SK-N-SH (cell line): ENCODE measurements at places on chromosomes 2 and 18.
A peak's percentile ranks its signal among the peaks of the same experiment; 100 is the strongest.

DNA sequence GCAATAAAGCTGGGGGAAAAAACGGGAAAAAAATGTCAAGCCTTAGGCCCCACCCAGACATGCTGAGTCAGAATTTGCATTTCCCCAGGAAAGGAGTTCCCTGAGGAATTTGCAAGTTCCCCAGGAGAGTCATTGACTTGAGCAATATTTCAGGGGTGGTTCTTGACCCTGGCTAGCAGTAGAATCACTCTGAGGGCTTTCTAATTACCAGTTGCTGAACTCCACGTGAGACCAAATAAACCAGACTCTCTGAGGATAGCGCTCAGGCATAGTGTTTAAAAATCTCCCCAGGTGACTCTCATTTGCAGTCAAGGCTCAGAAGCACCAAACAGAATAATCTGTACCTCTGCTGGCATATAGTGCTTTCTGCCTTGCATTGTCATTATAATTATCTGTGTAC lies 48.7 kb downstream of the C1QL2 start:
- DNase-seq: no peak

- no peak for DNase-seq
Observed at GRCh38 chr2:241752689-241753276, 18.4 kb downstream of the D2HGDH start.

DNA sequence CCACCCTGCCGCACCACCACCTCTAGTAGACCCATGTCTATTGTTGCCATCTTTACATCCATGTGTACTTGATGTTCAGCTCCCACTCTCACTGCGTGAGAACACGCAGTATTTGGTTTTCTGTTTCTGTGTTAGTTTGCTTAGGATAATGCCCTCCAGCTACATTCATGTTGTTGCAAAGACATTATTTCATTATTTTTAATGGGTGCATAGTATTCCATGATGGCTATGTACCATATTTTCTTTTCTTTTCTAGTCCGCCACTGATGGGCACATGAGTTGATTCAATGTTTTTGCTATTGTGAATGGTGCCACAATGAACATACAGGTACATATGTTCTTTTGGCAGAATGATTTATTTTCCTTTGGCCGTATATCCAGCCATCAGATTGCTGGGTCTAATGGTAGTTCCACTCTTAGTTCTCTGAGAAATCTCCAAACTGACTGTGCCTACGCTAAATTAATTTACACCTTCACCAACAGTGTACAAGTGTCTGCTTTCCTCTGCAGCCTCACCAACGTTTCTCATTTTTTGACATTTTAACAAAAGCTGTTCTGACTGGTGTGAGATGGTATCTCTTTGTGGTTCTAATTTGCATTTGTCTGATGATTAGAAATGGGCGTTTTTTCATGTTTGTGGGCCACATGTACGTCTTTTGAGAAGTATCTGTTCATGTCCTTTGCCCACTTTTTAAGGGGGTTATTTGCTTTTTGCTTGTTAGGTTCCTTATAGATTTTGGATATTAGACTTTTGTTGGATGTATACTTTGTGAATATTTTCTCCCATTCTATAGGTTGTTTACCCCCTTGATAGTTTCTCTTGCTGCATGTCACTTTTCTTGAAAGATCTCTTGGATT lies 10.5 kb upstream of the ZNF513 start:
- no peak for DNase-seq

DNA sequence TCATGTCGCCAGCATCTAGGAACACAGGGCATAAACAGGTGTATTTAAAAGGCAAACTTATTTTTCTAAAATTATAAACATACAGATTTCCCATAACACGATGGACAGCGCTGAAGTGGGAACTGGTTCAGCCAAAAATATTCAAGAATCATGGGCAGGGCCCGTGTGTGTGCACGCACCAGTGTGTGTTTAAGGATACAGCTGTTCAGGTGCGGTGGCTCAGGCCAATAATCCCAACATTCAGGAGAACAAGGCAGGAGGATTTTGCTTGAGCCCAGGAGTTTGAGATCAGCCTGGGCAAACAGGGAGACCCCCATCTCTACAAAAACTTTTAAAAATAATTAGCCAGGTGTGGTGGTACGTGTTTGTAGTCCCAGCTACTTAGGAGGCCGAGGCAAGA lies 288.6 kb upstream of the HDAC4 start:
- DNase-seq: no peak

GRCh38 chr18:76273036-76273545 lies 222.0 kb downstream of the ZNF516 start:
- no peak for DNase-seq

DNA sequence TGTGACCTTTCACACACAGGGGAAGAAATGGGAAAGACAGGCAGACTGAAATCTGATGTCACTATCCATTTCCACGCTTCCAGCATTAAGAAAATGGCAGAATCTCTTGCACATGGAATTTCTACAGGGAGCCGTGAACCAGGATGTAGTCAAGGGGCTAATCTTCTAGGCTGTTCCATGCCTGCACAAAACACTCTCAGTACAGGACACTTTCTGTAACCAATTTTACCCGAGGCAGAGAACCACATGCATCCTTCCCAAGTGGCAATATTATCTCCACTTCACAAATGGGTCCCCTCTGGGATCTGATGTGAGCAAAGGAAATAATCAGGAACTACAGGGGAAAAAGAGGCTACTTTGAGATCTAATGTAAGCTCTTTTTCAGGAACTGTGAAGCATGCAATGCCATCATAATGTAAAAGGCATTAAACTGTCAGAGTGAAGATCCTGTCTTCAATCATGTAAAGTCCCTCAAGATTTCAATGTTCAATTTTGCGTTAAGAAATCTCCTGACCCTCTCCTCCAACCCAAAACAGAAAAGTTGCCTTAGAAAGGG lies 236.9 kb downstream of the RBM43 start:
- no peak for DNase-seq

GRCh38 chr2:150548527-150548926 lies 61.1 kb upstream of the RND3 start:
- DNase-seq: peak; percentile 30

GRCh38 chr2:131094463-131095281 lies 1.4 kb upstream of the FAM168B start:
- DNase-seq: no peak

- peak; percentile 76 for DNase-seq
Observed at GRCh38 chr2:86249579-86250391, 50.5 kb downstream of the MRPL35 start.

- peak; percentile 71 for DNase-seq
Observed at GRCh38 chr2:46776687-46777327, 138.8 kb downstream of the MCFD2 start.

GRCh38 chr2:190607014-190607597 lies 41.8 kb upstream of the NAB1 start:
- DNase-seq: no peak

DNA sequence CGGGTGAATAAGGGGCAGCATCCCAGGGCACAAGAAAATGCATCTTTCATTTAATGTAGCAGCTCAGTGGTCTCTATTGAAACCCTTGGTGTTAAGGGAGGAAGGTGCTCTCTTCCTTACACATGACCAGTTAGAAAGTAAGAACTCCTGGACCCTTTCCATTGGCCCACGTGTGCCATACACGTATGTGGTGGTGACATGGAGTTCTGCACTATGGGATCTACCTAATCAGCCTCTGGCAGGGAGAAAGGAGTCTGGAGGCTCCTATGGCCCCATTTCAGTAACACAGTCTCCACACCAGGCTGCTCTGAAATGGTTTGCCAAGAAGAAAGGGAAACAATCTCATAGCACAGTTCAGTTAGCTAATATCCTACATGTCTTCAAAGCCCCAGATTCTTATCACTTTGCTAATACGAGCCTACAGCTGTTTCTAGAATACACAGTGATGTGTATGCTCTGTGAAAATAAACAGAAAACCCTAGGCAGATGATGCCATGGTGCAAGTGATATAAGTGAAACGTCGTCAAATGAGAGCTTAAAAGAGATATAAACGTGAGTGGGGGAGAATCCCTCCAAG lies 7.0 kb downstream of the EFEMP1 start:
- no peak for DNase-seq

DNA sequence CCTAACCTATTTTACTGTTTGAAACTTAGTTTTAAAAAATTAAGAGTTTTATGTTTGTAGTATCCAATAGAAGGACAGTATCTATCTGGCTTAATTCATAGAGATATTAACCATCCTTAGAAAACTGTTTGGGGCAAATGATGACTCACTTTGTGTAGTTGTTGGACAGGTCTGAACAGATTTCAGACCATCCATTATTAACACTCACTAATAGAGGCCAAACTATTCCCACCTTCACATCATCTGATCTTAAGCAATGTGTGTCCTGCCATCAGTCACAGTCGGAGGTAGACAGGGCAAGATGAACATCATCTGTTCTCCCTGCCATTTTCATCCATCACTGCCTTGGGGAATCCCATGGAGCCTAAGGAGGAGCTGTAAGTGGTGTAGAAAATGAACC lies 164.6 kb upstream of the DCC start:
- no peak for DNase-seq

DNA sequence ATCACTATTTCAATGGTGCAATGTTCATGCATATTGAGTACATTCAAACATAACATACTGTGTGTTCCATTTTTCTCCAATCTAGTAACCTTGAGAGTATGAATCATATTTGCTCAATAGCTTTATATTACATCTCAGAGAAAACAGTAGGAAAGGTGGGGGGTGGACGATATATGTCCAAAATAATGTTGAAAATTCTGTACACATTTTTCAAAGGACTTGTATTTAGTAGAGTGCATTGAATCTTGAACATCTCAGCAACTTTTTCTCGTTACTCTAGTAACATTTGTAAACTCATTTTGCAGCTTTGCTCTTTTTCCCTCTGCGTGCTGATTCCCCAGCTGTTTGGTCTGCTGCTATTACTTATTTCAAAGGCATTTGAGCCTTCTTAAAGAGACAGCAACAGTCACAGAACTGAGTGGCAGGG lies 1487.0 kb downstream of the LRP1B start:
- no peak for DNase-seq

GRCh38 chr2:197011801-197012641 lies 85.5 kb upstream of the PGAP1 start:
- peak; percentile 77 for DNase-seq

- DNase-seq: peak; percentile 49
Observed at GRCh38 chr2:55519938-55520885, 694 bp downstream of the CFAP36 start.

DNA sequence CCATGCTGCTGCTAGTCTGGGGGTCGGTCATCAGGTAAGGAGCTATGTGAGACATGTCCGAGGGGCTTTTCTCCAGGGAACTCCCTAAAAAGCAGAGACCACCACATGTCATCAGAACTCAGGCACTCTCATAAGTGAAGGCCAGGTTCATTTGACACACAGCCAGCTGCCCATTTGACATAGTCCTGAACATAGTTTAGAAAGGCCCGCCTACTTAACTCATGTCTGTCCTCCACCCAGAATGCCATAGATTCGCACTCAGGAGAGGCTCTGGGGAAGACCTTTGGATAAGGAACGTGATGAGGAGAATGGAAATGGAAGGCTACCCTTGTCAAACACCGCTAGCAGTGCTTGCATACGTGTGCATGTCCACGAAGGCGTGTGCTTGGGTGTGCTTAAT lies 157.2 kb downstream of the PTGR3 start:
- no peak for DNase-seq

DNA sequence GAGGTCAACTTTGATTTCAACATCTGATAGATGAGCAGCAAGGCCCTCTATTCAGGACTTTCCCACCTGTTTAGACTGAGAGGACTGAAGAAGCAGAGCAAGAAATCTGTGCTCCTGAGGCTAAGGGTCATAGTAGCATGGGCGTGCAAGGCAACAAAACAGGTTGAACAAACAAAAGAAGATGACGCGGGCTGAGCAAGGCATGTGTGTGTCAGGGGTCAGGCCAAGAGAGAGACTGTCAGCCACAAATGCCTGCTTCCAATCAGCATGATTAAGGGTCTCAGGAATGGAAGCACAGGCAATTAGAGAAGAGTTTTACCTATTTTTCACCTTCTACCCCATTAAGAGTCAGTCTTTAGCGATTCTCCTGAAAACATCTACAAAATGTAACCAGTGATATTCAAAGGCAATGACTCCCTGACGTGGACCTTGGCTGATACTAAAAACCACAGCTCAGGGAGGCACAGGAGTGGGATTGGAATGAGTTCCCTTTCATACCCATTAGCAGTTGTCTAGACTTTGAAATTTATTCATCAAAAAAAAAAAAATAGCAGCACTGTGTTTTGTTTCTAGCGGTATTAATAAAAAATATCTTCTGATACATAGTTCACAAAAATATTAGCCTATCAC lies 81.9 kb downstream of the DYNAP start:
- no peak for DNase-seq

DNA sequence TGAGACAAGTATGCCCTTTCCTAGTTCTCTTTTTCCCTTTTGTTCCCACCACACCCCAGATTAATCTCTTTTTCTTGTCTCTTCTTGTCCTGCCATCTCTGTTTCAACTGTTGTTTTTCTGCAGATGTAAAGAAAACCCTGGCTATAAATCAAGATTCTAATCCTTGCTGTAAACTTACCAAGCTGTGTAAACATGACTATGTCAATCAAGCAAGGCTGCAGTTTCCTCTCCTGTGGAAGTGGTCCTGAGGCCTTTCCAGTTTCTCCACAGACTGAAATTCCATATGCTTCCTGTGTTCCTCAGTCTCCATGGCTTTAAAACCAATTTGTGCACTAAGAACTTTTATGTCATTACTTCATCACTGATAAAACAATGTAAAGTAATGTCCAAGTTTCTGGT lies 288.8 kb upstream of the PIK3C3 start:
- no peak for DNase-seq

GRCh38 chr2:101830555-101830954 lies 133.0 kb downstream of the MAP4K4 start:
- no peak for DNase-seq

DNA sequence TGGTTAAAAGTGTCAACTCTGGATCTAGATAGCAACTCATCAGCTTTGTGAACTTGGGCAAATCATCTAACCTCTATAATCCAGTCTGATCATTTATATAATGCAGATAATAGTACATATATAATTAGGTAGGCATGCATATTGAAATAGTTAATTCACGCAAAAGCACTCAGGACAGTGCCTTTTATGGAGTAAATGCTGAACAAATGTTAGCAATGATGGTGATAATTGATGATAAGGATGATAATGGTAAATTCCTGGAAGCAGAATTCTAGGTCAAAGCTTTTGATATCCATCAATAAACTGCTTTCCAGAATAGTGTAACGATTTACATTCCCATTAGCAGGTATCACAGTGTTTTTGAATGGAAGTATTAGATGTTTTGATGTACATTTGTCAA lies 59.7 kb upstream of the CYP26B1 start:
- no peak for DNase-seq

- no peak for DNase-seq
Observed at GRCh38 chr2:116911540-116911939, 903.0 kb upstream of the DDX18 start.

DNA sequence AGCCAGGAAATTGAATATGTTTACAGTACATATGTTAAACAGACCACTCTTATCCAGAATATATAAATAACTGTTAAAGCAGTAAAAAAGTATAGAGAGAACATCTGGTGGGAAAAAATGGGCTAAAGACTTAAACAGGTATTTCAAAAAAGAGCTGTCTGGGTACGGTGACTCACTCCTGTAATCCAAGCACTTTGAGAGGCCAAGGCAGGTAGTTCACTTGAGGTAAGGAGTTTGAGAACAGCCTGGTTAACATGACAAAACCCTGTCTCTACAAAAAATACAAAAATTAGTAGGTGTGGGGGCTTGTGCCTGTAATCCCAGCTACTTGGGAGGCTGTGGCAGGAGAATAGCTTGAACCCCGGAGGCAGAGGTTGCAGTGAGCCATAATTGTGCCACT lies 171.4 kb upstream of the FSIP2 start:
- DNase-seq: no peak

- DNase-seq: no peak
Observed at GRCh38 chr2:127411653-127412369, 6.4 kb upstream of the PROC start.
